ENCODE measurements at places on chromosomes 6 and 20.

GRCh38 chr6:33850296-33850695, 46.5 kb upstream of the MLN start:
- no peak for DNase-seq

GRCh38 chr20:62120990-62121775, 1.1 kb upstream of the LSM14B start:
- no peak for DNase-seq

DNA sequence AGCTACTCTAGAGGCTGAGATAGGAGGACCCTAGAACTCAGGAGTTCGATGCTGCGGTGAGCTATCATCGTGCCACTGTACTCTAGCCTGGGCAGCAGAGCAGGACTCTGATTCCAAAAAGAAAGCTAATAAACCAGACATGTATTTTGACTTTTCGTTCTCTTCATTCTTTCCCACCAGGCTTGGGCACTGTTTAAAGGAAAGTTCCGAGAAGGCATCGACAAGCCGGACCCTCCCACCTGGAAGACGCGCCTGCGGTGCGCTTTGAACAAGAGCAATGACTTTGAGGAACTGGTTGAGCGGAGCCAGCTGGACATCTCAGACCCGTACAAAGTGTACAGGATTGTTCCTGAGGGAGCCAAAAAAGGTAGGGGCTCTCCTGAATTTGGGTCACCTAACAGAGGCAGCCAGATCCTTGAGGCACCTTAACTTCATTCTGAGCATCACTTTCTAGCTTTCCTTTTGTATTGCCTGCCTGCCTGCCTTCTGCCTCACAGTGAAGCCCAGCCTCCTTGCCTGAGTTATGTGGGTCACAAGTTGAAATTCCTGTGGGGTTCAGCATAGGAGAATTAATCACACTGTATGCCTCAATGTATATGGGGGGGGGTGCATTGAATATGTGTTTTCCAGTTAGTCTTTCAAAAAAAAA, 3.2 kb downstream of the IRF4 start:
- DNase-seq, result no peak

DNA sequence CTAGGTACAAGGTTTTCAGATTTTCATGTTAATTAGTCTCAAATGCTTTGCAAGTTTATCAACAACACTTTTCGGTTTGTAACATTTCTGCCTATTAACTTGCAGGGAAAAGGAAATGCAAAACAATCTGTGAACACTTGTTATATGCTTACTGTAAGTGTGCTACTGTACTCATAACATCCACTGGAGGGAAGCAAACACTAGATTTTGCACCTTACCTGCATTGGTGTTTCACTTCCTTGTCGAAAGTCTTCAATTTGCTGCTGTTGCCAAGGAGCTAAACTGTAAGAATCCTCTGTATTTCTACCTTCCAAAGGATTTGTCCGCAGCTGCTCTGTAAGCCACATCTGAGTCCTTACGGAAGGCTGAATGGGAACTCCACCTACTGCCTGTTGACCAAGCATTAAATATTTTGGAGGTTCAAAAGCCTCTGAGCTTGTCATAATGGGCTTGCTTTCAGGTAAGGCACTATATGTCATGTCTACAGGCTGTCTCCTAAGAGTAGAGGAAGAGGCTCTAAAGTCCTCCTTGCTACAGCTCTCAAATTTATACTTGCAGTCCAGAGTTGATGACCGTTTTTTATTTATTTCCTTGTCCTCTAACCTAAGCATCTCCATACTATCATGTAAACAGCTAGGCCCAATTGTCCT, 17.3 kb downstream of the PLN start:
- no peak for DNase-seq

- DNase-seq, result peak; percentile 85
Measured at GRCh38 chr6:41503827-41504465, 42.2 kb upstream of the FOXP4 start.

DNA sequence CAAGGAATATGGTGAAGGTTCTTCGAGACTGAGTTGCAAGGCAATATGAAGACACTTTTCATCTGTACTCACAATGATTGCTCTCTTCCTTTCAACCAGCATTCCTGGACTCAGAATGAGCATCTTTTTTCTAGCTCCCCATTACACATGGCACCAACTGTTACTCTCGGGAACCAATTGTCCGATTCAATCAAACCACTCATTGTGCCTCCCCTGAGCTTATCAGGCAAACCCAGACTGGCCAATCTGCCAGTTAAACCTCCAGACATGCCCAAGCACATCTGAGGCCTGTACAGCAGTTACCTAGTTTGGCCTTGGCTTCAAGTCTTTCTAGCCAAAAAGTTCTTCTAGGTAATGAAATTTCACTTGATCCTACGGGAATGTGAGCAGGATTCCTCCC, 164.1 kb downstream of the ID4 start:
- no peak for DNase-seq

DNA sequence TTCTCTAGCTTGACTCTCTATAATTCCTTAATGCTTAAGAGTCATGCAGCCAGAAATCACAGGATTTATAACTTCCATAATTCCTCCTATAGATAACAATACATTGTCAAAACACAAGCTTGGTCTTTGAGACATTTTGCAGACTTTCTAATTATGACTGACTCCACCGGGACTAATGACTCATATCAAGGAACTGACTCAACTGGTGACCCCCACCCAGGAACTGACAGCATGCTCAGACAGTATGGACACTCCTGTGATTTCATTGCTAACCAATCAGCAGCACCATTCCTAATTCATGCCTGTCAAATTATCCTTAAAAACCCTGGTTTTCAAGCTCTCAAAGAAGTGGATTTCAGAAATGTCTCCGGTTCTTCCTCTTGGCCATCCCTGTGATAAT, 670.5 kb upstream of the IMPG1 start:
- DNase-seq, result peak; percentile 53

DNA sequence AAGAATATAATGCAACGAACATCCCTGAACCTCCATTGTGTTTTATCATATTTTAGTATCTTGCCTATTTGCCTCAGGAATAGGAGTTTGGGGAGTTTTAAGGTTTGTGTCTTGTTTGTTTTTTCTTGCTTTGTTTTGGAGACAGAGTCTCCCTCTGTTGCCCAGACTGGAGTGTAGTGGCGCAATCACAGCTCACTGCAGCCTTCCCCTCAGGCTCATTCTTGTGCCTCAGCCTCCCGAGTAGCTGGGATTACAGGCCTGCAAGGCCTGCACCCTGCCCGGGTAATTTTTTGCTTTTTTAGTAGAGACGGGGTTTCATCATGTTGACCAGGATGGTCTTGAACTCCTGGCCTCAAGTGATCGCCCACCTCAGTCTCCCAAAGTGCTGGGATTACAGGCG, 63.3 kb upstream of the CARMIL1 start:
- DNase-seq, result no peak

DNA sequence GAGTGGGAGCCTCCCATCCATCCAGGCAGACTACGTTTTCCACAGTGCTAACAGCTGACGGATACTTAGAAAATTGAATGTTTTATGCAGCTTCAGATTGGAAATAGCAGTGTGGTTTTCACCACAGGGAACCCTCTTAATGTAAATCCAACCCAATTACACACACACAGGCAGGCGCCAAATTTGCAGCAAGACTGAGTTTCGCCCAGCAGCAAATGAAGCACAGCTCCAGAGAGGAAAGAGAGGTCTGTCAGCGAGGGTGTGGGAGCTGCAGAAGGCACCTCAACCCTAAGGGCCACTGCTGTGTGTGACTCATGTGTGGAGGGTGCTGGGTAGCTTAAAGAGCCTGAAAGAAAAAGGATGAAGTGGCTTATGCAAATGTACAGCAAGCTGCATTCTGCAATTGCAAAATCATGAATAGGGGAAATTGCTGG, 365.7 kb downstream of the MAFB start:
- peak; percentile 49 for DNase-seq

DNA sequence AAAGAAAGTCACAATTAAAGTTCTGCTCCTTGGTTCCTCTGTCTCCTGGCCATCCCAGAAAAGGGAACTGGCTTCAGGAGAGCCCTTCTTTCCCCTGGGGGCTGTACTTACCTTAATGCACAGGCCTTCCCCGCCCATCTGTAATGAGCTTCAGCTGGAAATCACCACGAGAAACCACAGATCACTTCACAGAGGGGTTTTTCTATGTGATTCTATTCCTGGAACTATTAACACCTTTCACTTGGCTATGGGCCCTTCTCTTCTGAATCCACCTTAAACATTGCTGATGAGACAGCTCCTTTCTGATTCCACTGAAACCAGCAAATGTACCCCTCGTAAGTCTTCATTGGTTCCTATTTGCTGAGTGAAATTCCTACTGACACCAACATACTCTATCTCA, 80.7 kb downstream of the FOXF2 start:
- DNase-seq, result no peak

- DNase-seq, result peak; percentile 37
Measured at GRCh38 chr6:13695252-13695651, 16.4 kb downstream of the RANBP9 start.

DNA sequence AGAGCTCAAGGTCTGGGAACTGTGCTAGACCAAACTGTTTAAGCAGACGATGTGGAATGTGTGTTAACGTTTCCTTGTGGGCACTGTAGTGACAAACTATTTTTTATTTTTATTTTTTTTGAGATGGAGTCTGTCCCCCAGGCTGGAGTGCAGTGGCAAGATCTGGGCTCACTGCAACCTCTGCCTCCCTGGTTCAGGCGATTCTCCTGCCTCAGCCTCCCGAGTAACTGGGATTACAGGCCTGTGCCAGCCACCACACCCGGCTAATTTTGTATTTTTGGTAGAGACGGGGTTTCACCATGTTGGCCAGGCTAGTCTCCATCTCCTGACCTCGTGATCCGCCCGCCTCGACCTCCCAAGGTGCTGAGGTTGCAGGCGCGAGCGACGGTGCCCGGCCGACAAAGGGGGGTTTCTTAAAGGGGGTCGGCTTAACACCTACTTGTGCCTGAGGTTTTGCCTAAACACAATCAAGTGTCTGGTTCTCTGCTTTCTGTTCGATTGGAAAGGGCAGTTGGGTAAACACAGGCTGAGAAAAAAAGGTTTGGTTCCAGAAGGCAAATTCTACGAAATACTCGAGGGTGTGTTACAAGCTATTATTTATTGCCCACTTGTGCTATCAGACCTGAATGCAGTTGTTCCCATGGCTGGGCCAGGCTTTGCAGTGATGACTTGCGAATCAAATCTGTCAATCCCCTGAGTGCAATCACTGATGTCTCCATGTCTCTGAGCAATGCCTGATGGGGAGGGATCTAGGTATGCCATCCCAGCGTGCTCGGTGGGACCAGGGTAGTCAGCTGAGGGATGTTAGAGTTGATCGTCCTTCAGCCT, 1.3 kb downstream of the NOP56 start:
- no peak for DNase-seq

DNA sequence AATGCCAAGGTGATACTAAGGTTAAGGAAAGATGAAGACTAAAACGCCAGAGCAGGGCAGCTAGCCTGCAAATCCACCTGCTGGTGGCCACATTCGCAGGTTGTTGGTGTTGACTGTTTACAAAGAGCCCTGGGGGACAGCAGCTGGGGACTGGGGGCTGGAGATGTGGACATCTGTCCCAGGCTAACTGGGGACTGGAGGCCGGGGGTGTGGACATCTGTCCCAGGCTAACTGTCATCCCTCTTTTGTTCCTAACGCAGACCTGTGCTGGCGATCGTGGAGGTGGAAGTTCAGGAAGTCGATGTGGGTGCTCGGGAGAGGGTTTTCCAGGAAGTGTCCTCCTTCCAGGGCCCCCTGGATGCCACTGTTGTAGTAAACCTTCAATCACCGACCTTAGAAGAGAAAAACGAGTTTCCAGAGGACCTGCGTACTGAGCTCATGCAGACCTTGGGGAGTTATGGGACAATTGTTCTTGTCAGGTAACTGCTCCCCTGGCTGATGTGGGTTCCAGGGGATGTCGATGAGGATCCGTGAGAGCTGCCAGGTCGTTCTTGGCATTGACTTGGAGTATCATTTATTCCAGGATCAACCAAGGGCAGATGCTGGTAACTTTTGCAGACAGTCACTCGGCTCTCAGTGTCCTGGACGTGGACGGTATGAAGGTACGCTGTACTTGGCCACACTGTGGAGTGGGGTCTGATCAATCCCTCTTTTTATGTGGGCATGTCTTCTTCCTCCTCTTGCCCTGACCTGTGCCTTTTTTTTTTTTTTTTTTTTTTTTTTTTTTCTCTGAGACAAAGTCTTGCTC, 87.0 kb downstream of the SERAC1 start:
- DNase-seq, result no peak

DNA sequence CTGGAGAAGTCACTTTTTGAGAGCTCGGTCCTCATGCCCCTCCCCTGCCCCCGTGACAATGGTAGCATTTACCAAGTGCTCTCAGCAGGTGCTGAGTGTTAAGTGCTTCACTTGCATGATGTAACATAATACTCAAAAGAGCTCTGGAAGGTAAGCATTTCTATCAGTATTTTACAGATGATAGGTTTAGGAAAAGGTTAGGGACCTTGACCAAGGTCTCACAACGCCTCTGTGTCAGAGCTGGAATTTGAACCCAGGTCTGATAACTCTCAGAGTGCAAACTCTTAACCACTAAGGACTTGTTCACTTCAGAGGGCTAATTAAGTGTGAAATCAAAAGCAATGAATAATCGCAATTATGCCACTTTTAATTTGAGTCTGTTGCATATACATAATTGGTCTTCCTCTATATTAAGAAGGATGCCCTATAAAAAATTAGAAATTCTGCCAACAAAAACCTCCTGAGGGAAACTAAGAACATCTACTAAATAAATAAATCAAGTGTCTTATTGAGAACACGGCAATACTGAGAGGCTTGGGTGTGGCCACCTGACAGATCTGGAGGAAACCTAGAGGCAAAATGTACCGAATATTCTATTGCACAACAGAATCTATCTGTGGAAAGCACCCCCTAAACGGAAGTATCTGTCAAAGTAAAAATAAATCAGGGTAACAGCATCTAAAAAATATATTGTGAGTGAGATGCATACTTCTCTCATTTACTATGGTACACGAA, 109.8 kb downstream of the BACH2 start:
- DNase-seq, result no peak

DNA sequence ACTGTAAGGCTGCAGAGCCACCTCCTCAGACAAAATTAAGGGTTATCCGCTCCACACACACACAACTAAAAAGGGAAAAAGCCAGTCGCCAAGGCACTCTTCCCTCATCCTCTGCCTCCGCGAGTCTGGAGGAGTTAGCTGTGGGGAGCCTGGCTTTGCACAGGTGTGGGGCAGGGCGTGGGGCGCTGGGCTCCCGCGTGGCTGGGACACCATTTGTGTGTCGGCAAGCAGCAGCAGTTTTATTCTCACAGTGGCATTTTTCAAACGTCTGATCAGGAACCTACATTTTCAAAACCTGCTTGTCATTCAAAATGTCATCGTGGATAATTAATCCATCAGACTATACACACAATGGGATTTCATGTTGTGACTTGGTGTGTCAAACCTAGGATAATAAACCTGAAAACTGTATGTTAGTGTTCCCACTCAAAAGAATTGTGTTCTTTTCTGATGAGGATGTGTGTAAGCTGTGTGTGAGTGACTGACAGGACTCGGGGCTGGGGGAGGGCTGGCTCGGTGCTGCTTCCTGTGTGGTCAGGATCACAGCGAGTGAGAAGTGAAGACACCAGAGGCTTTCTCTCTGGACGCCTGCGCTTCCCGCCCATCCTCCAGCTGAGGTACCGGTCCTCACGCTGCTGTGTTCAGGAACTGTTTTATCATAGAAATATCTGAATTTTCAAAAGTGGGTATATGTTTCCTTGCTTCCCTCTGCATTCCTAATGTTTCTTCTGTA, 83.1 kb downstream of the IRF4 start:
- peak; percentile 11 for DNase-seq

GRCh38 chr6:131982740-131983259, 31.6 kb upstream of the CCN2 start:
- peak; percentile 96 for DNase-seq

GRCh38 chr20:63789836-63790571, 41.1 kb downstream of the ZBTB46 start:
- no peak for DNase-seq

Data from fibroblast of skin of right biceps (primary cell).